ENCODE measurements at places on chromosomes 5 and 9.

GRCh38 chr9:18127499-18127875 lies 346.5 kb upstream of the ADAMTSL1 start:
- no peak for DNase-seq

DNA sequence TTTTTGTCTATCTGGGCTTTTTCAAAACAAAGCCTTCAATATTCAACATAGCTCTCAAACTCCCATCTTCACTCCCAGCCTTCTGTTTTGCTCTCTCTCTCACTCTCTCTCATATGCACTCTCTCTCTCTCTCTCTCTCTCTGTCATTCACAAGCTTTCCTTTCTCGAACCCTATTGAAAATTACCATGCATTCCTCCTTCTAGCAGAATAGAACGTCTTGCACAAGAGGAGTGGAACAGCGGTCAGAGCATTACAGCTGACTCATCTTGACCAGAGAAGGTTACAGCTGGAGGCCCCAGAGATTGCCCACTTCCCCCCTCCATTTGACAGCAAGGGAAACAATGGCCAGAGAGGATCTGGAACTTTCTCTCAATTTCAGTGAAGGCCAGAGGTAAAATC lies 51.0 kb upstream of the LIFR start:
- no peak for DNase-seq

DNA sequence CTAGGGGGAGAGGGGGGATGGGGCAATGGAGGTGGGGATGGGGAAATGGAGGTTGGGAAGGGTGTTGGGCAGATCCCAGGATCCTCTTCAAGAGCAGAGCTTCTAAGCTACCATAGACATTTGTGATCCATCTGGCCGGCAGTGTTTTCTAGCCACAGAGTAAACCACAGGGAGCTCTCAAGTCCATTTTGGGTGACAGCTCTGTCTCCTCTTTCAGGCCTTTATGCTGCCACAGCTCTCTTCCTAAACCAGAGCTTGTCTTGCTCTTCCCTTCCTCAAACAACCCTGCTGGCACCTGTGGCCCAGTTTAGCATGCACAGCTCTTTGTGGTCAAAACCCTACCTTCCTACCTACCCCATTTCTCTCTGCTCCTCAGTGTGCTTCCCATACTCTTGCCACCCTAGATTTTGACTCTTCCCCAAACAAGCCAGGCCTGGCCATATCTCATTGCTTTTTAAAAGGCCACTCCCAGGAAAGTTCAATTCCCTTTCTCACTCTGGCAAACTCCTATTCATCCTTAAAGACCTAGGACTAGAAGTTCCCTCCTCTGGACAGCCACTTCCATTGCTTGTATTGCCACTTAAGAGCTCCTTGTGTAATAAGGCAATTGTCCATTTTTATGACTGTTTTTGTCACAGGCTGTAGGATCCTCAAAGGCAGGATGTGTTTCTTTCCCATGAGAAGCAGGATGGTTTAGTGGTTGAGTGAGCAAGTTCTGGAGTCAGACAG lies 84.3 kb upstream of the PANK3 start:
- no peak for DNase-seq

- DNase-seq, result no peak
These were observed 72.6 kb upstream of the EQTN start for GRCh38 chr9:27369591-27369990.

- DNase-seq, result no peak
These were observed 30.0 kb upstream of the SUSD3 start for GRCh38 chr9:93028448-93029006.

DNA sequence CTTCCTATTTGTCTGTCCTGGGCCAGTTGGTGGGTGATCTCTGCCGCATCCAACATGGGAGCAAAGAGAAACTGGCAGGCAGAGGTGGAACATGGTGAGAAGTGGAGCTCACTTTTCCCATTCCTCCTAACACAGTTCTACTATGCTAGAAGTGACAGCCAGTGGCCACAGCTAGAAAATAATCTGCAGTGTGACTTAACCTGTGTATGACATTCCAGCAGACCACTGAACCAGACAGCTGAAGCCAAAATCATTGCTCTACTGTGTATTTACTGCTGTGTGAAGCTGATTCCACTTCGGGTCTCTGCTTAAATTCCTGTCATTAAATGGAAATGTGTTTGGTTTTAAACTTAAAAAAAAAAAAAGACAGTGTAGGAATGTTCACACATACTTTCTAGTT lies 523.0 kb downstream of the MTRR start:
- no peak for DNase-seq

GRCh38 chr5:31819926-31820516 lies 181.1 kb downstream of the PDZD2 start:
- DNase-seq, result no peak

- no peak for DNase-seq
These were observed 79.2 kb upstream of the UBTD2 start for GRCh38 chr5:172362755-172363154.

GRCh38 chr9:8705861-8706260 lies 906.3 kb upstream of the DMAC1 start:
- no peak for DNase-seq

DNA sequence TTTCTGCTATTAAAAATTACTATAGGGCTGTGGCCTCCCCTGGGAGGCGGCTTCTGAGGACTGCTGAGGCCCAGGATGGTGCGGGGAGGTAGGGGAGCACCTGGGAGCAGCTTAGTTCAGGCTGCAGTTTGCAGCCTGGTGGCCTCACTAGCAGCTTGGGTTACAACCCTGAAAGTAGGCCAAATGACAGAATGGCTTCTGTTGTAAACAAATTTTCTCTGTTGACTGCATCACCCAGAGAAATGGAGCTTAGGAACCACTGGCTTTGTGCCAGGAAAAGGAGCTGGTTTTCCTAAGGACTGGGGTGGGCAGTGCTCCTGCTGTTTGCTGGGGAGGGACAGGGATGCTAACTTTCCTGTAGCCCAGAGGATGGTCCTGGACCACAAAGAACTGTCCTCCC lies 130.3 kb downstream of the ENTREP1 start:
- no peak for DNase-seq

DNA sequence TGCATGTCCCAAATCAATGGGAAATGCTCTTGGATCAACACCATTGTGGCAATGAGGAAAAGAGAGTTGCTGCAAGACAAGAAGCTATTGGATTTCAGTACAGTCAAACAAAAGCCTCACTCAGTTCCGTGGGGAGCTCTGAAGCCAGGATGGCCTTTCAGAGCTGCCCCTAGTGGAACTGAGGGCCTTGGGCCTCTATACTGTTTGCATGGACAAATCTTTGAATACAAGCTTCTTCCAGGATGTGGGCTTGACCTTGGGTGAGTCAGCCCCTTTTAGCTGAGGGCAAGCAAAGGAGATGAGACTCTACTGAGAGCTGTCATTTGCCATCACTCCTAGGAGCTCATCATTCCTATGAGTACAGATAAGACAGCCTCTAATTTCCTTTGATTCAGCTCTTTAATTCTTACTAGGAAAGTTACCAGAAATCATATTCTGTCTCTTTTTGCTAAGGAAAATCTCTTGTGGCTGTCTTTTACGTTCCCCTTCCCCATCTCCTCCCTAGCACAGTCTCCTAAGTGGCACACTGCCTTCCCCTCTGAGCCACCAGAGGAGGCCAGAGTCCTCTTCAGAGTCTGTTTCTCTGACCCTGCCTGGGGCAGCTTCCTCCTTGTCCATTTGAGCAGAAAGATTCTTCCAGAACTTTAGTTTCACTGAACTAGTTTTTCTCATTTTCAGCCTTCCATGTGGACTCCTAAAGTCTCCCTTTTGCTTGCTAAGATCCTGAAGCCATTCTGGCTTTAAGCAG lies 168.8 kb upstream of the POC5 start:
- DNase-seq, result no peak

DNA sequence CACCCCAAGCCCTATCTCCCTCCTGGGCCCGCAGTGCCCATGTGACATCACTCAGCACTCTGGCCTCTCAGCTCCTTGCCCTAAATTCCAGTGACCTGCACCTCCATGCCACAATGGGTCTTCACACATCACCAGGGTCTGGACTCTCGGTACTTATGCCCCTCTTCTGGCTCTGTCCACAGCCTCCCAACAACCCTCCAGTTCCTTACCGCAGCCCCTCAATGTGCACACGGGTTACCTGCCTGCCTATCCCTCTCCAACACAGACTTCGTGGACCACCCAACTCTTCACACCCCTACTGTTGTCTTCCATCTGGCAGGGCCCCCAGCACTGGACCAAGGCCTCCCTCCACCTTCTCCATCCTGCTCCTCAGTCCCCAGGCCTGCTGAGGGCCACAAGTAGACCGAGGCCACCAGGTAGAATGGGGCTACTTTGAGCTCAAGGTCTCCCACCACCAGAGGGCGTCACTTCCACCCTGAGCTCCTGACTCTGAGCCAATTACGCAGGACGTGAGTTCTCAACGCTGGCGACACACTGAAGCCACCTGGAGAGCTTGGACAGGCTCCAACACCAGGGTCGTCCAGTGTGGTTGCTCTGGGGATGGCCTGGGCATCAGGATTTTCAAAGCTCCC lies 172.1 kb downstream of the GABBR2 start:
- no peak for DNase-seq

GRCh38 chr9:97438666-97439065 lies 26.8 kb downstream of the TDRD7 start:
- DNase-seq, result no peak

DNA sequence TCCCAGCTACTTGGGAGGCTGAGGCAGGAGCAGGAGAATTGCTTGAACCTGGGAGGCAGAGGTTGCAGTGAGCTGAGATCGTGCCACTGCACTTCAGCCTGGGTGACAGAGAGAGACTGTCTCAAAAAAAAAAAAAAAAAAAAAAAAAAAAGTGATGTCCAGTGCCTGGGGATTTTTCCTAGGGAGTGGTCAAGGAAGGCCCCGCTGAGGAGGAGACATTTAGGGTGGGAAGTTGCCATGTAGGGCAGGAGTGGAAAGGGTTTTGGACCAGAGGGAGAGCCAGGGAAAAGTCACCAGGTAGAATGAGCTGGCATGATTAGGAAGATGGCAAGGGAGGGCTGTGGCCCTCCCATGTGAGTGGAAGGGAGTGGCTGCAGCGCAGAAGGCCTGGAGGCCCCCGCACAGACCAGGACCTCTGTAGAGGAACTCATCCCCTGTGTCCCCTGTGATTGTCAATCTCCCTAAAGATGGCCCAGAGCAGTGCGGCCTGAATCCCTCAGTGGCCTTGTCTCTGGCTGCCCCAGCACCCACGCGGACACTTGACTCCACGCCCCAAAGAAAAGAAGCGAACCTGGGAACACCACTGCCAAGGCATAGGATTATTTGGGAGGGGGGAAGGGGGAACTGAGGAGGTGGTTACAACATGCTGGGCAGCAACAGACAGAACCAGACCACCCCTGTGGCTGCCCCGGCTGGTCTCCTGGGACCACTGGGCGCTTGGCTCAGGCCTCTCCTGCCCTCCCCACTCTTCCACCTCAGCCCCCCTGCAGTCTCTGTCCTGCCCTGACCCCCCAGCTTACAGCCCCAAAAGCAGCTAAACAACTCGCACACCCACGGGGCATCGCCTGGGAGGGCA lies 2.6 kb upstream of the SQSTM1 start:
- no peak for DNase-seq

DNA sequence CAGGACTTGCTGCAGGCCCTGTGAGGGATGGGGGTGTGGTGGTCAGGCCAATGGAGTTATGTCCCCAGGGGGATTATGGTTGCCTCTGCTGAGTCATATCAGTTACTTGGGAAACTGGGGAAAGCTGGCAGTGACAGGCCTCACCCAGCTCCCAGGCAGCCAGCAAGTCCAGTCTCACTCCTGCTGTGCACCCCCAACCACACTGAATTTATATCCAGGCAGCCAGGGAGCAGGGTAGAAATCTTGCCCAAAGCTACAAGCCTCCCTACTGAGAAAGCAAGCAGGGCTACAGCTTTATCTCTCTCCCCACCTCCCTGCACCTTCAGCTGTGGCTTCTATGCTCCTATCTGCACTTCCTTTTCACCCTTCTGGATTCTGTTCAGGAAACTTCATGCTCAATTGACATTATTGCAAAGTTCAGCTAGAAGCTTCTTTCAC lies 2076.0 kb upstream of the CDH9 start:
- no peak for DNase-seq

DNA sequence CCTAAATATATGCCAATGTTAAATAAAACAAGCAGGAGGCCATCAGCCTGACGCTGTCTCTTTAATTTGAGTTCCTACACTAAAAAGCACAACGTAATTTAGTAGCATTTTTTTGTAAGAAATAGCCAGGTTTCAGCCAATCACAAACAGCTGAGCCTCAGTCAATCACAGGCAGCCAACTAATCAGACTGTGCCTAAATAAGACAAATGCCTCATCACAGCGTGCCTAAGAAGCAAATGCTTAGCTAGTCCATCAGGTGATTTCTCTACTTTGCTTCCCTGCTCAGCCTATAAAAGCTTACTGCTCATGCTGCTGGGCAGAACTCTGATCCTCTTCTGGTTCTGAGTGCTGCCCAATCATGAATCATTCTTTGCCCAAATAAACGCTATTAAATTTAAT lies 38.3 kb upstream of the RORB start:
- no peak for DNase-seq

- no peak for DNase-seq
These were observed 10.2 kb upstream of the ATP6V0E1 start for GRCh38 chr5:172973127-172973916.

- DNase-seq, result no peak
These were observed 6.2 kb downstream of the NR5A1 start for GRCh38 chr9:124500796-124501611.

DNA sequence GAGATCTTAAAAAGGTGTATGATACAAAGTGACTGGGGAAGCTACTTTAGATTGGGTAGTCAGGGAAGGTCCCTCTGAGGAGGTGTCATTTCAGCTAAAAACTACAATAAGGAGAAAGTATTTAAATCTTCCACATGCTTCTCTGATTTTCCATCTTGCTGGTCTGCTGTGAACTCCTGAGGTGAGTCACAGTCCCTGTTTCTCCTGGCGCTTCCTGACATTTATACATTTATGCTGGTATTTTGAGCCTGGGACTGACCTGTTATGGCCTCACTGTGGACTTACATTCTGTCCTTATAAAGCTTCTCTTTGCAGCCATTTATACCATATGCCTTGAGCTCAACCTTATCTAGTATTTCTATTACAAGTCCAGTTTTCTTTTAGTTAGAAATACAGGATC lies 95.1 kb downstream of the MED27 start:
- no peak for DNase-seq

DNA sequence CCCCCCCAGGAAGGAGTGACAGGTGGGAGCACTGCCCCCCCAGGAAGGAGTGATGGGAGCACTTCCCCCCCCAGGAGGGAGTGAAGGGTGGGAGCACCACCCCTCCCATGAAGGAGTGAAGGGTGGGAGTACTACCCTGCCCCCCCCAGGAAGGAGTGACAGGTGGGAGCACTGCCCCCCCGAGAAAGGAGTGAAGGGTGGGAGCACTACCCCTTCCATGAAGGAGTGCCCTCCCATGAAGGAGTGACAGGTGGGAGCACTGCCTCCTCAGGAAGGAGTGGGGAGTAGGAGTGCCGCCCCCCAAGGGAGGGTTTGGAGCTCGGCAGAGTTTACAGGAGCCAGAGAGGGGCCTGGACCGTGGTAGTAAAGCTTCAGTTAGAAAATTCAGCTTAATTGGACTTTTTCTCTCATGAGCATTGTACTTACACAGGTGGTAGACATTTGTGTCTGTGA lies 100.7 kb downstream of the CACNA1B start:
- DNase-seq, result no peak

- no peak for DNase-seq
These were observed 57.6 kb downstream of the SPOCK1 start for GRCh38 chr5:137441476-137441875.
